ENCODE measurements at places on chromosomes 7 and 10.

DNA sequence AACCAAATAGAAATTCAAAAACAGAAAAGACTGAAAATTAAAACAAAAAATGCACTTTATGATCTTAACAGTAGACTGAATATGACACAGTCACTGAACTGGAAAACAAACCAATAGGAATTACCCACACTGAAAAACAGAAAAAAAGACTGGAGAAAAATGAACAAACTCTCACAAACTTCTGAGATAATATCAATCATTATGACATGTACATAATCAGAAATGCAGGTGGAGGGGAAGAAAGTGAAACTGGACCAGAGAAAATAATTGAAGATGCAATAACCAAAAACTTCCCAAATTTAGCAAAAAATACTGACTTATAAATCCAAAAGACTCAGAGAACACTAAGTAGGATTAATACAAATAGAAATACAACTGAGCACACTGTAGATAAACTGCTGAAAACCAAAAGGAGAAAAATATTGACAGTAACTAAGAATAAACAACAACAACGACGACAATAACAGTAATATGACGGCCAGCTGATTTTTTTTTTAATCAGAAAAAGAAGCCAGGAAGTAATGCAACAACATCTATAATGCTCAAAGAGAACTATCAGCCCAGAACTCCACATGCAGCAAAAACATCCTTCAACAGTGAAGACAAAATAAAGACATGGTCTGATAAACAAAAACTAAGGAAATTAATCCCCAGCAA, 108.1 kb downstream of the ZFAND4 start:
- H3K4me3 ChIP-seq: no peak overlapping the region
- no peak overlapping the region for H3K27ac ChIP-seq
- peaks cover 6% of the 10 kb centered on the region for H3K36me3 ChIP-seq

- peak overlapping the region; percentile 73 for H3K27ac ChIP-seq
- peak; percentile 42 for DNase-seq
- no peaks in the 10 kb centered on the region for H3K27me3 ChIP-seq
- H3K4me1 ChIP-seq: peaks cover 26% of the 10 kb centered on the region
Measured at GRCh38 chr7:82677493-82677892, 233.9 kb upstream of the CACNA2D1 start.

- H3K4me1 ChIP-seq: peaks cover 6% of the 10 kb centered on the region
- no peaks in the 10 kb centered on the region for H3K36me3 ChIP-seq
- H3K27me3 ChIP-seq: peaks cover 15% of the 10 kb centered on the region
- DNase-seq: no peak
Measured at GRCh38 chr10:104449391-104449790, 95.8 kb downstream of the CFAP58 start.

- no peaks in the 10 kb centered on the region for H3K36me3 ChIP-seq
- peaks cover 2% of the 10 kb centered on the region for H3K27me3 ChIP-seq
- DNase-seq: no peak
- H3K4me1 ChIP-seq: no peaks in the 10 kb centered on the region
- H3K4me3 ChIP-seq: no peak overlapping the region
Measured at GRCh38 chr10:10462151-10462941, 555.3 kb upstream of the CELF2 start.

DNA sequence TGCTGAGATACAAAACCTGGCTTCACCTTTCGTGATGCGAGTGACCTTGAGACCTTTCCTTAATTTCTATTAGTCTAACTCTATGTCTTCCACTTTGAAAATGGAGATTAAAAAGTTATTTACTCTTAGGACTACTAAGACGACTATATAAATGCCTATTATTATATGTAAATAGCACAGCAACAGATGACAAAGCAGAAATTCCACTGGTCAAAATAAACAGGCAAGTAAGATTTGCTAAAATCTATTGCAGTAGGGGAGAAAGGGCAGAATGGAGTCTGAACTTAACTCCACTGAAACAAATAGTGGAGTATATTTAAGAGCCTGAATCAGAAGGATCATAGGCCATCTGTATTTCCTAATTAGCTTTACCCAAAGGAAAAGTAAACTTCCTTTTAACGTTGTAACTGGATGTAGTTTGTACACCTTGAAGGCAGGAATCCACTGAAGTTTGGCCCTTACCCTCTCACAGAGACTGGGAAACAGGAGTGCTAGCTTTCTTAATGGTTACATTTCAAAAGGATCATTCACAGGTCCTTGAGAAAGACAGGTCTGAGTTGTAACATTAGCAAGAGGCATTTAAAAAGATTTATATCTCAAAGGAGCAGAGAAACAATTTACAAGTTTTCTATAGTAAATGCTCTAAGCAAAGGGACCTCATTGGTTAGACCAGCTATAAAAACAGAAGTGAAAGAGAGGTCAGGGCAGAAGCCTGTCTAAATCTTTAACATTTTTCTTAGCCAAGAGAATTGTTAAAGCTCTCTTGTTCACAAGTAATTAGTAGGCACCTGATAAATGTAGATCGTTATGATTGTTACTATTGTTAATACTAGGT, 332.5 kb downstream of the ZWINT start:
- DNase-seq: no peak
- H3K4me1 ChIP-seq: no peaks in the 10 kb centered on the region
- no peaks in the 10 kb centered on the region for H3K36me3 ChIP-seq
- H3K4me3 ChIP-seq: no peak overlapping the region

DNA sequence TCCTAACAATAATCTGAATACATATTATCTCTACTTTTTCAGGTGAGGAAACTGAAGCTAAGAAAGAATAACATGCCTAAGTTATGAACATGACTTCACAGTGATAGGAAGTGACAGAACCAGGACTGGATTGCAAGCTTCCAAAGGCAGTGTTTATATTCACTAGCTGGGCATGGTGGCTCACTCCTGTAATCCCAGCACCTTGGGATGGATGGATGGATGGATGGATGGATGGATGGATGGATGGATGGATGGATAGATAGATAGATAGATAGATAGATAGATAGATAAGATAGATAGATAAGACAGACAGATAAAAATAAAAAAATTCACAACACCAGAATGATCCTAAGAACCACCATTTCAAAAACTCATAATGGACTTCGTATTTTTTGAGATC, 18.2 kb upstream of the JMJD1C start:
- no peak overlapping the region for H3K27ac ChIP-seq
- H3K4me3 ChIP-seq: no peak overlapping the region
- no peaks in the 10 kb centered on the region for H3K36me3 ChIP-seq
- no peaks in the 10 kb centered on the region for H3K4me1 ChIP-seq
- no peaks in the 10 kb centered on the region for H3K27me3 ChIP-seq
- no peak for DNase-seq

GRCh38 chr7:7819442-7820247, 101.2 kb upstream of the RPA3 start:
- no peaks in the 10 kb centered on the region for H3K27me3 ChIP-seq
- H3K36me3 ChIP-seq: peaks cover 15% of the 10 kb centered on the region
- H3K4me3 ChIP-seq: no peak overlapping the region
- no peak overlapping the region for H3K27ac ChIP-seq

DNA sequence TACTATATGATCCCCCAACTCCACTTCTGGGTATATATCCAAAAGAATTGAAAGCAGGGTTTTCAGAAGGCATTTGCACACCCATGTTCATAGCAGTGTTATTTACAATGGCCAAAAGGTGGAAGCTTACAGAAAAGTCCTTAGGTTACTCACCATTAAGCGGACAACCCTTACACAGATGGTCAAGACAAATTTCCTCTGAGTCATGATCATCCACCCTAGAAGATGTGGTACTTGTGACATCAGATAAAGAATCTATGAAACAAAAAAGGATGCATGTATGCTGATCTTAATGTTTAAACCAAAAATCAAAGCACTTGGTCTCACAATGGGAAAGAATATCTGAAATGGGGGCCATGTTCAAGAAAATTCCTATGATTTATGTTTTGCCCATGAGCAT, 31.1 kb downstream of the ZC3HAV1 start:
- H3K4me3 ChIP-seq: no peak overlapping the region
- H3K4me1 ChIP-seq: peaks cover 72% of the 10 kb centered on the region
- peaks cover 81% of the 10 kb centered on the region for H3K36me3 ChIP-seq
- H3K27ac ChIP-seq: peak overlapping the region; percentile 82
- DNase-seq: no peak

- H3K4me1 ChIP-seq: peaks cover 5% of the 10 kb centered on the region
- H3K4me3 ChIP-seq: no peak overlapping the region
- peaks cover 41% of the 10 kb centered on the region for H3K27me3 ChIP-seq
- no peak overlapping the region for H3K27ac ChIP-seq
Measured at GRCh38 chr7:26381476-26382353, 90.1 kb downstream of the SNX10 start.

DNA sequence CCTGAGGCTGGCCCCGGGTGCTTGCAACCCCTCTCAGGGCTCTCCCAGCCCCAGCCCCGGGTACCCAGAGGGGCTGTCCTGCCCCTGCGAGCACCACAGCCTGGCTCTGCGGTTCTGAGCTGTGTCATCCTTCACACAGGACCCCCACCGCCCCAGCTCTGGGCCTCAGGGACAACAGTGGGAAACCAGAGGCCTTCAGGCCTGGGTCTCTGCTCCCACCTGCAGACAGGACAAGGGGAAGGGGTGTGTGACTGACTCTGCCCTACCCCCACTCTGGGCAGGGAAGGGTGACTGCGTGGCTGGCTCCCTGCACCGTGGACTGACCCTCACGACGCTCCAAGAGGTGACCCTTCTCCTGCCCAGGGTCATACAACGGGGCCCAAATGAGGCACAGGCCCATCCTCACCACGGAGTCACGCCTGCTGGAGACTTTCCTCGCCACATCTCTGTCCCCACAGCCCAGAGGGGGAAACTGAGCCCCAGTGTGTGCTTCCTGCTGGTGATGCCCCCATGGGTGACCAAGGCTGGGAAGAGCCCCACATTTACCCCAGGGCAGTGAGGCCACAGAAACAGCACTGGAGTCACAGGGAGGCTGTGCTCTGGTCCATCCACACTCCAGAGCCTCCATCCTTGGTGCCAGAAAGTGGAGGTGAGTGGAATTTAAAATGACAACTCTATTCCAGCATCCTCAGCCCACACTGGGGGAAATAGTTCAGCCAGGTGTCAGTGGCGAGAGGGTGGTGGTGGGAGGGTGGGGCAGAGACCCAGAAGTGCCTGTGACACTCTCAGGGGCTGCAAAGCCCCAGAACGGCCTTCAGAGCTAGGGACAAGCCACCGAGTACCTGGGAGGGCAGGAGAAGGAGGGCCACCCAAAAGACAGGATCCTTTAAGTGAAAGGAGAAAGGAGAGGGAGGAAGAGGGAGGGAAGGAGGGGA, 13.6 kb downstream of the CAMK2B start:
- no peak overlapping the region for H3K4me3 ChIP-seq
- no peaks in the 10 kb centered on the region for H3K36me3 ChIP-seq
- H3K27me3 ChIP-seq: peaks cover 16% of the 10 kb centered on the region
- DNase-seq: no peak
- peaks cover 4% of the 10 kb centered on the region for H3K4me1 ChIP-seq
- H3K27ac ChIP-seq: no peak overlapping the region

- no peak overlapping the region for H3K27ac ChIP-seq
- no peaks in the 10 kb centered on the region for H3K36me3 ChIP-seq
- no peak overlapping the region for H3K4me3 ChIP-seq
Measured at GRCh38 chr10:30238836-30239235, 110.2 kb downstream of the MTPAP start.

DNA sequence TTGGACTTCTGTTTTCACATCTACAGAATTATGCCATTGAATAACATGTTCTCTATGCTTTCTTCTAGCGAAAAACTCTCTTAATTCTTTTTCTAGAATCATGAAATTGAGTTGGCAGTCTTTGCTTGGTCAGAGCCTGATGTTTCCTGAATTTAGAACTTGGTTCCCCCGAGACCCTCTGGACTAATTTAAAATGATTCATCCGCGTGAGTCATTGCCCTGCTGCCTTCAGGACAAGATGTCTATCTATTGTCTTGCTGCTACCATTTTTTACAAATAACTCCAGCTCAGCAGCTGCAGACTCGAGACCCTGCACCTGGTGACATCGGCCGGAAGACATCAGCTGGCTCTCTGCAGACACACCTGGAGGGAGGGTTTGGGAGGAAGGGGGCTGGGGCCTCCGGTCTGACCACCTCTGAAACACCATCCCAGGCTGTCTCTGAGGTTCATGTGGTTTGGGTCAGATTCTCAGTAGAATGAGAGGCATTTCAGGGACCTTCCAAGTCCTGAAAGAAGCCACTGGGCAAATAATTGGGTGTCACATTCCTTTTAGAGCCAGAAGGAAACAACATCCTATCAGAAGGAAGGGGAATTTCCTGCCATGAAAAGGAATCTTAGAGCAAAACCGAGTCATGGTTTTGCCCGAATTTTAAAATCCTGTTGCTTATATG, 20.9 kb upstream of the KLF6 start:
- H3K36me3 ChIP-seq: no peaks in the 10 kb centered on the region
- H3K27me3 ChIP-seq: no peaks in the 10 kb centered on the region
- peaks cover 4% of the 10 kb centered on the region for H3K4me1 ChIP-seq
- DNase-seq: no peak
- no peak overlapping the region for H3K27ac ChIP-seq
- H3K4me3 ChIP-seq: peak overlapping the region; percentile 66

- no peaks in the 10 kb centered on the region for H3K36me3 ChIP-seq
- DNase-seq: no peak
- no peaks in the 10 kb centered on the region for H3K4me1 ChIP-seq
- no peak overlapping the region for H3K27ac ChIP-seq
- H3K27me3 ChIP-seq: no peaks in the 10 kb centered on the region
- no peak overlapping the region for H3K4me3 ChIP-seq
Measured at GRCh38 chr7:68207676-68208075, 1211.0 kb downstream of the TYW1 start.

DNA sequence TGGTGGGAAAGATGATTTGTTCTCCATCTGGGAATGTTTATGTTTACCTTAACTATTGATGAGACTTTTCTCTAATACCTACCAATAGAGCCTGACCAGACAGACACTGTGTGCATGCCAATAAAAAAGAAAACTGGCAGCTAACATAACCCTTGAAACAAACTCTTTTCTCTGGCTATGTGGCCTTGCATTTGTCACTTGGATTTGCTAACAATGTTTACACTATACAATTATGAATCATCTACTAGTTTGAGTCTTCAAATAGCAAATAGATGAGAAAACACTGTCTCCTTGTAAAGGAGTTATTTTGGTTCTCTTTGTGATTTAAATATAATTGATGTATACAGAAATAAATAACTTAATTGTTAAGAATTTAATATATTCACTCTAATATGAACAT, 273.1 kb downstream of the SEMA3D start:
- no peak overlapping the region for H3K27ac ChIP-seq
- no peak overlapping the region for H3K4me3 ChIP-seq
- H3K27me3 ChIP-seq: no peaks in the 10 kb centered on the region
- H3K36me3 ChIP-seq: no peaks in the 10 kb centered on the region

- no peaks in the 10 kb centered on the region for H3K4me1 ChIP-seq
- H3K27me3 ChIP-seq: no peaks in the 10 kb centered on the region
- no peaks in the 10 kb centered on the region for H3K36me3 ChIP-seq
- H3K4me3 ChIP-seq: no peak overlapping the region
- H3K27ac ChIP-seq: no peak overlapping the region
- DNase-seq: no peak
Measured at GRCh38 chr7:32020551-32021159, 49.6 kb downstream of the PDE1C start.

GRCh38 chr10:102633287-102633686, 11.0 kb upstream of the TRIM8 start:
- peak overlapping the region; percentile 30 for H3K4me3 ChIP-seq
- peak; percentile 63 for DNase-seq
- H3K36me3 ChIP-seq: no peaks in the 10 kb centered on the region
- H3K4me1 ChIP-seq: peaks cover 39% of the 10 kb centered on the region
